PC-3 (cell line): ENCODE measurements at places on chromosomes 4 and X. TPM values are rescaled to one million over a fixed set of nuclear protein-coding genes. Genes with fewer than 3 reads are reported as not detected.
A peak's percentile ranks its signal among the peaks of the same experiment; 100 is the strongest.

Gene TLR7
- total RNA-seq = not detected in 2 replicates

Gene PARM1
- 2.9 and 4.5 TPM in 2 replicates for total RNA-seq

DNA sequence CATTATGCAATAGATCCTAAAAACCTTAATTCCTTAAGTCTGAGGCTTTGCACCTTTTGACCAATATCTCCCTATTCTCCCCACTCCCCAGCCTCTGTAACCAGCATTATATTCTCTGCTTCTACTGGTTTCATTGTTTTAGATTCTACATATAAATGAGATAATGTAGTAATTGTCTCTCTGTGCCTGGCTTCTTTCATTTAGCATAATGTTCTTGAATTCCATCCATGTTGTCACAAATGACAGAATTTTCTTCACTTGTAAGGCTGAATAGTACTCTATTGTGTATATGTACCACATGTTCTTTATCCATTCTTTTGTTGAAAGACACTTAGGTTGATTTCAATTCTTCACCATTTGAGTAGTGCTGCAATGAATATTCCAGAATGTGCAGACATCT lies 66.0 kb downstream of the MAGEC1 start:
- H3K27ac ChIP-seq = no peak overlapping the region
- no peak for DNase-seq
- H3K4me3 ChIP-seq = no peak overlapping the region
- no peaks in the 10 kb centered on the region for H3K36me3 ChIP-seq

Gene NKX1-1
- total RNA-seq = not detected in 2 replicates

Gene ARAP2
- total RNA-seq = 12.5 and 13.2 TPM in 2 replicates

DNA sequence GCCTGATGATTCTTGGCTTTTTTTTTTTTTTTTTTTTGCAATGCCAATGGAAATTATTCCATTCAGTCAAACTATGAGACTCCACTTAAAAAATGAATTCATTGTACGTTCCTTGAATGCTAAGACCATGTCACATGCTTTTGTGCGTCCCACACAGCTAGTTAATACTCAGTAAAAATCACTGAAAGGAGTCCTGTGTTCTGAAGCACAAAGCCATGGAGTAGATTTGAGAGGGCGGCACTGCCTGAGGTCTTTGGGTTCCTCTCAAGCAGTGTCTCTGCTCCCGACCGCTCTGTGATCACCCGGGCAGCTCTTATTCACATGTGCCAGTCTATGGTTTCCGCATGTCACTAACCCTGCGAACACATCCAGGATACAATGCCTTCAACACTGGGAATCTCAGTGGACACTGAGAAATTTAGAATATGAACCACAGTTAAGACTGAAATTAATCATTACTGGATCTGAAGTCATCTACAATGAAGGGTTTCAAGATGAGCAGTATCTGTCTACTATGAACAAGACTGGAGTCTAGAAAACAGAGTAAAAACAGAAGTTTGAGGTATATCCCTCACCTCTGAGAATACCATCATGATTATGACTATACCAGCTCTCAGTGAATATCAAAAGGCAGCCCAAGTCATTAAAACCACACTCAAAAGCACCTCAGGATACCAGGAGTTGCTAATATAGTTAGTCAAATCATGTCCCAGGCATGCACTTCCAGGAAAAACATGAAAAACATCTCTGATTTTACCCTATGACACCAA lies 193.0 kb downstream of the MGST2 start:
- no peak overlapping the region for H3K27ac ChIP-seq
- no peaks in the 10 kb centered on the region for H3K27me3 ChIP-seq
- DNase-seq = no peak
- no peaks in the 10 kb centered on the region for H3K36me3 ChIP-seq

Gene SPANXC
- not detected in 2 replicates for total RNA-seq

Gene FSTL5
- total RNA-seq = not detected in 2 replicates

Gene SOWAHB
- 4.8 and 6.3 TPM in 2 replicates for total RNA-seq

Gene SH3RF1
- 20.2 and 21.0 TPM in 2 replicates for total RNA-seq

- H3K4me1 ChIP-seq = no peaks in the 10 kb centered on the region
- H3K36me3 ChIP-seq = no peaks in the 10 kb centered on the region
- no peak overlapping the region for H3K4me3 ChIP-seq
- H3K27ac ChIP-seq = no peak overlapping the region
Observed at GRCh38 chrX:48456628-48457331, 13.3 kb downstream of the SLC38A5 start.

DNA sequence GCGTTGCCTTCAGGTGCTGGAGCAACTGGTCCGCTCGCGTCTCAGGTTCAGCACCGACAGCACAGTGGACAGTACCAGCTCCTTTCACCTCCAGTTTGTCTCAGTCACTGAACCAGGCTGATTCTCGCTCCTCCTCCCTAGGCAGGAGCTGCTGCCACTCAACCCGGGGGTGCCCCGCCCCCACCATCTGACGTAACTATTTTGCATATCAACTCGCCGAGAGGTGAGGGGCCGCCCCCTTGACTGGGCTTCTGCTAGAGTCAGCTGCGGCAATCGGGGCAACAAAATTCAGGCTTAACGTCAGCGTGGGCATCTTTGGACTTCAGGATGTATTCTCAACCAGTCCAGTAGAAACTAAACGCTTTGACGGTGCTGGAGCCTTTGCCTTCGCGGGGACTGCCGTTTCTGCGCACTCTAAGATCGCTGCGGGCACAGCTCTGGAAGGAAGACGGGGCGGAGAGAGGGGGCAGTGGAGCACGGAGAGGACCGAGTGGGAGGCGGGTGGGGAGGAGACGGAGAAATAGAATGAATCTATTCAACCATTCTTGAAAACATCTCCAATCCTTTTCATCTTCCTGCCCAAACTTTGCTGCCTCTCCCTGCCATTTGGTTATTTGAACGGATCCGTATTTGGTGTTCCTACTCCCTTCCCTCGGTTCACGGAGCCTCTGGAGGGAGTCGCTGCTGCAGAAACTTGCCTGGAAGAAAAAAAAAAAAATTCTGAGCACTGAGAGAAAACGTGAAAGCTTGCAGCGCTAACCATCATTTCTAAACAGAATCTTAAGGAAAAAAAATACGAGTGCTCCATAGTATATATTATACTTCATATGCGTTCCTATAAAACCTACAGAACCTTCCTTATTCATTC lies at the start of gene FSTL5:
FSTL5 (minus strand) TSS at position 109 of the 868 bp plus-strand sequence. CDS start 52,604 bp downstream, outside the sequence.
- H3K36me3 ChIP-seq = no peaks in the 10 kb centered on the region
- peak; percentile 53 for DNase-seq
- H3K4me1 ChIP-seq = 0 out of 2 replicates have a peak, but pooled peaks cover 6% of the 10 kb centered on the region
- peak within 1 kb of the TSS; percentile 63 for H3K4me3 ChIP-seq
- H3K27ac ChIP-seq = no peak within 1 kb of the TSS
- no peaks in the 10 kb centered on the region for H3K27me3 ChIP-seq

- H3K4me3 ChIP-seq = no peak overlapping the region
- H3K27ac ChIP-seq = no peak overlapping the region
- DNase-seq = no peak
- no peaks in the 10 kb centered on the region for H3K27me3 ChIP-seq
- no peaks in the 10 kb centered on the region for H3K36me3 ChIP-seq
Observed at GRCh38 chr4:148354186-148354585, 88.0 kb downstream of the NR3C2 start.

Gene ATP7A
- 3.4 and 4.3 TPM in 2 replicates for total RNA-seq

DNA sequence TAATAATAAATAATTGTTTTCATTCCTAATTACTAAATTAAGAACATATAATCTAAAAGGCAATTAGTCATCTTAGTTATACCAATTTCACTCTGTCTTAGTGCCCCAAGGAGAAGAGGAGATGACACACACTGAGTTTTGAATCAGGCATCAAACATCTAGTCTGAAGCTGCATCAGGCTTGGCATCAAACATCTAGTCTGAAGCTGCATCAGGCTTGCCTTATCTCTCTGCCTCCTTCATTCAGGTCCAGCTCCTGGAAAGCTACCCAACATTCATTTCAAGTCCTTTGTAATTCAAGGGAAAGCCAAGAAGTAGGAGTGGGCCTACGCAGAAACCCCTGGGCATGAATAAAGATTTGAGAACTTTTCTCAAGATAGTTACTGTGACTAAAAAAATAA lies 62.2 kb downstream of the SH3RF1 start:
- no peaks in the 10 kb centered on the region for H3K4me1 ChIP-seq
- H3K27me3 ChIP-seq = no peaks in the 10 kb centered on the region
- no peak overlapping the region for H3K27ac ChIP-seq
- no peak for DNase-seq

DNA sequence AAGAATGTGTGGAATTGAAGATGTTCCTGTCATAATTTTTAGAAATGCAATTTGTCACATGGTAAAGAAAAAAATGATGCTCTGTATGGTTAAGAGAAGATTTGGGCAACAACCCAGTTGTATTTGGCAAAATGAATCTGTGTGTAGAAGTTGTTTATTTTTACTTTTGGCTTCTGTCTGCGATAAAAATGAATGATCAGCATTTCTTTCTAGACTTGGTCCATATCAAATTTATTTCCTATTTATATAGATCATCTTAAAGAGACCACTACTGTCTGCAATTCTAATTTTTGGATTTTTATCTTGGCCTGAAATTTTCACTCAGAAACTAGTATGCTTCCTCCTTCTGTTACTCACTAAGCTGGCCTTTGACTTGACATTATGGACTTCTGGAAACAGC lies 396.9 kb downstream of the FAM47A start:
- H3K36me3 ChIP-seq = no peaks in the 10 kb centered on the region
- H3K4me3 ChIP-seq = no peak overlapping the region
- H3K4me1 ChIP-seq = no peaks in the 10 kb centered on the region
- no peaks in the 10 kb centered on the region for H3K27me3 ChIP-seq
- no peak for DNase-seq

- no peaks in the 10 kb centered on the region for H3K36me3 ChIP-seq
- no peak overlapping the region for H3K27ac ChIP-seq
- no peak for DNase-seq
- H3K4me3 ChIP-seq = no peak overlapping the region
- H3K4me1 ChIP-seq = peaks cover 13% of the 10 kb centered on the region
Observed at GRCh38 chrX:71619193-71619592, 882 bp upstream of the CXCR3 start.

DNA sequence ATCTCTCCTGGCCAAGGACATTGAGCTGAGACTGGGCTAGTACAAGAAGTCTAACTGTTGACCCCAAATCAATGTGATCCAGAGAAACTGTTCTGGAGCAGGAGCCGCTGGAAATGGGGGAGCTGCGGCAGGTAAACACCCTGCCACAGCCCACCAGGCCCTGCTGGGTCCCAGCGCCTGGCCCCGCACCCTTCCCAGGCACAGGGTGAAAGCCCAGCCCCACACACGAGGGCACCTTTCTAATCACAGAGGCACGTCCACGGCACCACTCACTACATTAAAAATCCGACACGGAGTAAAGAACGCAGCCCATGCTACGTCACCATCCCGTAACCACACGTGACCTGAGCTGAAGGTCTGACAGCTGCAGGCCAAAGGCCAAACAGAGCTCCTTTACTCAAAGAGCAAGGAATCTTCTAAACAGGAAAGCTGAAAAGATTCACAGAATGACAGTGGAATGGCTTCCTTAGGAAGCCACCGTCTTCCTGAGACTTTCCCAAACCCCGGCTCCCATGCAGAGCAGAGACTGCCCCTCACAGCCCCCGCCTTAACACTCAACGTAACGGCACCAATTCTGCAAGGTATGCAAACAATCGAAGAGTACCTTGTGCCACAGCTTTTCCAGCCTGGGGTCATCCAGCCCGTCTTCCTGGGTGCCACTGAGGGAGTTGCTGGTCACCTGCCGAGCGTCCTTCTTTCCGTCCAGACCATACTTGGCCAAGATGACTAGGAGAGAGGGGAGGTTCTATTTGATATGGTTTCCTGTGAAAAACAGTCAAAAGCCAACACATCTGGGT lies 12.6 kb downstream of the LRPAP1 start:
- no peaks in the 10 kb centered on the region for H3K4me1 ChIP-seq
- H3K4me3 ChIP-seq = no peak overlapping the region
- no peaks in the 10 kb centered on the region; the same call in 1 of the 2 replicates for H3K36me3 ChIP-seq
- no peak overlapping the region for H3K27ac ChIP-seq
- no peak for DNase-seq

DNA sequence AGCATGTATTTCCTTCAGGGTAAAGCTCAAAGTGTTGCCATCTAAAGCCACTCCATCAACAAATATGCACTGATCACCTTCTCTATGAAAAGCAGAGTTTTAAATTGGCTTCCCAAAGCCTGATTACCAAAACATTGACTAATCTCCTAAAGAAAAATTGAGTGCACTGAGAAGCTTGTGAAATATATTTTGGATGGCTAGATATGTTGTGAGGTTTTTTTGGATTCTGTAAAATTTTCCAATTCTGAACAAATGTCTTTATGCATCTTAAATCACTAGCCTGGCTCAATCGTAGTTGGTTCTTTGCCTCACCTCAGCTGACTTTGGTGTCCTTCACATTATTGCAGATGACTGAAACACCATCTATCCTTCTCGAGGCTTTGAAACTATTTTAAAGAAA lies 14.9 kb upstream of the EXOSC9 start:
- no peaks in the 10 kb centered on the region for H3K36me3 ChIP-seq
- H3K27me3 ChIP-seq = no peaks in the 10 kb centered on the region
- no peak for DNase-seq

- H3K4me1 ChIP-seq = peaks cover 10% of the 10 kb centered on the region; the same call in 1 of the 2 replicates
- no peaks in the 10 kb centered on the region for H3K36me3 ChIP-seq
- no peak overlapping the region for H3K4me3 ChIP-seq
- H3K27ac ChIP-seq = peak overlapping the region; percentile 35; the same call in 1 of the 2 replicates
Observed at GRCh38 chr4:88802585-88803286, 105.1 kb upstream of the NAP1L5 start.

Gene PGM2
- total RNA-seq = 21.0 and 28.6 TPM in 2 replicates

DNA sequence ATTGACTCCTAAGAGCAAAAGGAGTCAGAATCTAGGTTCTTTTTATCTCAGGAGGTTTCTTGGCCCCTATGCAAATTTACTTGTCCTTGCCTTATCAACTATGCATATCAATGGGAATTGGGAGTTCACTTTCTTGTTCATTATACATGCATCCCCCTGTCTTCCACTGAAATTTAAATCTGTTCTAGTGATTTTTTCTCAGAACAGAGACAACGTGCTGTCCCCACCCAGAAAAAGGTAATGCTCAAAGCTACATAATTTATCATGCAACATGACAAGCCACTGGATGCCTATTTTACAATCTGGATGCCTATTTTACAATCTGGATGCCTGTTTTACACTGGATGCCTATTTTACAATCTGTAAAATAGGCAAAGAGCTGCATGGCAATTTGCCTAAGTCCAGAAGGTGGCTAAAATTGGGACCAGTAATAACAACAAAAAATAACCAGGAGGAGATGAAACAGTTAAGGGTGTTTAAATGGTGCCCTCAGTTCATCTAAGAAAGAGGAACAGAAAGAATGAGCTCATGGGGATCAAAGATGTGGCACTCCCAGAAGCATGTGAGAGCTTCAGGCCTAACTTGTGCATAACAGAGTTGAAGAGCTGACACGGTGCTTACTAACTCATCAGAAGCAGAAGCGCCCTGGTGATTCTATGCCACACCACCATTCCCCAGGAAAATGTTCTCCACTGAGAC lies 537.8 kb upstream of the BOD1L1 start:
- no peak overlapping the region for H3K27ac ChIP-seq
- no peaks in the 10 kb centered on the region for H3K27me3 ChIP-seq
- no peaks in the 10 kb centered on the region for H3K36me3 ChIP-seq

- H3K4me3 ChIP-seq = peak within 1 kb of the TSS; percentile 95
- peaks cover 5% of the 10 kb centered on the region; the same call in 1 of the 2 replicates for H3K36me3 ChIP-seq
- DNase-seq = peak; percentile 42
- H3K27ac ChIP-seq = peak within 1 kb of the TSS; percentile 78
- no peaks in the 10 kb centered on the region for H3K27me3 ChIP-seq
- peaks cover 65% of the 10 kb centered on the region for H3K4me1 ChIP-seq
Observed at GRCh38 chrX:24149351-24150050, at the start of gene ZFX. Gene ZFX (plus strand): TSS chrX:24149729. CDS start chrX:24172743, 23,014 bp downstream.

GRCh38 chrX:85851418-85851817 lies 195.9 kb downstream of the CHM start:
- no peak overlapping the region for H3K27ac ChIP-seq
- no peaks in the 10 kb centered on the region for H3K36me3 ChIP-seq
- DNase-seq = peak; percentile 57
- H3K4me3 ChIP-seq = no peak overlapping the region
